GM12878 (cell line): ENCODE measurements at places on chromosomes 16 and 17.

GRCh38 chr16:35664091-35664693 lies 2204.8 kb downstream of the TP53TG3F start:
- H3K27ac ChIP-seq, result no peak overlapping the region
- H3K4me3 ChIP-seq, result no peak overlapping the region
- DNase-seq, result no peak
- no peaks in the 10 kb centered on the region for H3K36me3 ChIP-seq

DNA sequence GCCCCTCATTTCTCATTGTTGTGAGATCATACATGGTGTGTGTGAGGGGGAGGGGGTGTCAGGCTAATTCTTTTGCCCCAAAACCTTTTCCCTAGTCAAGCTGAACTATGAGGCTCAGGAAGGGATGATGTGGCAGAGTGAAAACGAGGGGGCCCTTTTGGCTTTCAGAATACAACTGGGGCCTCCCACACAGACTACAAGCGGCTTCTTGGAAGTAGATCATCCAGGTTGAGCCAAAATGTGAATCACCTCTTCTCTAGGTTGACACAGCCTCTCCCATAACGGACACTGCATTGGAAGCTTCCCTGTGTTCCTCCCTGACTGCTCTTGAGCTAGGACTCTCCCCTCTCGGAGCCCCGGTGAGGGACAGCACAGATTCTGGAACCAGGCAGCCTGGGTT lies 2.3 kb upstream of the ALKBH5 start:
- no peak overlapping the region for H3K27ac ChIP-seq
- H3K27me3 ChIP-seq, result no peaks in the 10 kb centered on the region
- H3K36me3 ChIP-seq, result no peaks in the 10 kb centered on the region
- H3K4me1 ChIP-seq, result peaks cover 11% of the 10 kb centered on the region
- DNase-seq, result no peak

GRCh38 chr16:50957056-50957455 lies 194.0 kb downstream of the SALL1 start:
- no peaks in the 10 kb centered on the region for H3K36me3 ChIP-seq
- H3K27ac ChIP-seq, result no peak overlapping the region
- DNase-seq, result no peak

- DNase-seq, result no peak
- no peaks in the 10 kb centered on the region for H3K4me1 ChIP-seq
- H3K27ac ChIP-seq, result no peak overlapping the region
- H3K27me3 ChIP-seq, result no peaks in the 10 kb centered on the region
- H3K4me3 ChIP-seq, result no peak overlapping the region
These were observed 588.5 kb upstream of the HSBP1 start for GRCh38 chr16:83219285-83219684.

- DNase-seq, result no peak
- H3K4me1 ChIP-seq, result peaks cover 7% of the 10 kb centered on the region
- no peaks in the 10 kb centered on the region for H3K27me3 ChIP-seq
- no peak overlapping the region for H3K4me3 ChIP-seq
- peaks cover 4% of the 10 kb centered on the region; the same call in 1 of the 2 replicates for H3K36me3 ChIP-seq
These were observed 98.9 kb downstream of the SOCS1 start for GRCh38 chr16:11157143-11157542.

DNA sequence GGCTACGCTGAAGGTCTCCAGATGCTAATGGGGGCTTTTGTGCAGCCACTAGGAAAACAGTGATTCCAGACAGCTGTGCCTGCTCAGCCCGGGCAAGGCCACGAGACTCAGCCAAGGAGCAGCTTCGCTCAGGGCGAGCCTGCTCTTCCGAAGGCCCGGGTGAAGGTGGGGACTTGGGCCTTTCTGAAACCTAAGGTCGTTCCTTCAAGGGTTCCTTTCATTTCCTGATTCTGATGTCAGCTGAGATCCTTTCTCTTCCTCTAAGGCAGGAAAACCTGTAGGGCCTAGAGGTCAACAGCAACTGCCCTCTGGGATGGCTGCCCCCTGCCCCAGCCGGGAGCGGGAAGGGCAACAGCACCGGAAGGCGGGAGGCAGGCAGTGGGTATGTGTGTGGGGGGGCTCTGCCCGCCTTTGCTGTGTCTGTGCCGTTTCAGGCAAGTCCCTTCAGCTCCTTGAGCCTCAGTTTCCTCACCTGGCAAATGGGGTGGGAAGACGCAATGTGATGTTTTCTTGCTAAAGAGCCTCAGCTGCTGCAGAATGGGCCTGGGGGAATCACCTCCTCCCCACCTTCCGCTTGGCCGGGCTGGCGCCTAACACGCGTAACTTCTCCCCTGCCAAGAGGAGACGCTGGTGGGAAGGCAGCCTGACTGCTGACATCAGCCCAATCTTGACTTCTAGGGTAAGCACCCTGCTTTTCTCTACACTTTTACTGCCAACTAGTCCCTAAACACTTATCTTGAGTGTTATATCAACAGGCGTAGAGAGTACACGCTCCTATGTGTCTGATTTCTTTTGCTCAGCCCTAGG lies 32.8 kb downstream of the IRF8 start:
- H3K27me3 ChIP-seq, result no peaks in the 10 kb centered on the region
- H3K4me3 ChIP-seq, result no peak overlapping the region
- DNase-seq, result no peak
- H3K4me1 ChIP-seq, result peaks cover 39% of the 10 kb centered on the region

GRCh38 chr17:31532081-31532480 lies 140.6 kb downstream of the RAB11FIP4 start:
- H3K4me1 ChIP-seq, result peaks cover 18% of the 10 kb centered on the region
- H3K4me3 ChIP-seq, result no peak overlapping the region
- no peak for DNase-seq
- no peak overlapping the region for H3K27ac ChIP-seq
- H3K27me3 ChIP-seq, result no peaks in the 10 kb centered on the region

DNA sequence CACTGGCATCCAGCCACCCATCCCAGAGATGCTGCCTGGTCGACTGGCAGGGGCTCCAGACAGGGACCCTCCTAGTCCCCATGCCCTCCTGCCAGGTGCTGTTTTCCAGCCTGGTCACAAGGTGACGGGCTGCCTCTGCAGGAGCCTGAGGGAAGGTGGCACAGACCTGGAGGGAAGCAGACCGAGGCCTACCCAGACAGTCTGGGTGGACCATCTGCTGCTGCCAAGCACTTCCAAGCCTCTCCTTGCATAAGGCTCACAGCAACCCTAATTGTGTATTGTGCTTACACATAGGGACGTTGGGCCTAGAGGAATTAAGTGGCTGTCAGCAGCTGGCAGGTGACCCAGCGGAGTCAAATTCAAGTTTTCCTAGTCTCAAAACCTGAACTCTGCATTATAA lies 90.1 kb upstream of the KCNJ18 start:
- no peaks in the 10 kb centered on the region for H3K27me3 ChIP-seq
- H3K36me3 ChIP-seq, result no peaks in the 10 kb centered on the region
- no peak overlapping the region for H3K27ac ChIP-seq
- no peaks in the 10 kb centered on the region for H3K4me1 ChIP-seq
- no peak overlapping the region for H3K4me3 ChIP-seq
- no peak for DNase-seq

GRCh38 chr17:71987634-71988033 lies 133.2 kb upstream of the SOX9 start:
- H3K4me1 ChIP-seq, result peaks cover 2% of the 10 kb centered on the region; the same call in 1 of the 2 replicates
- no peak overlapping the region for H3K27ac ChIP-seq
- H3K27me3 ChIP-seq, result no peaks in the 10 kb centered on the region
- no peaks in the 10 kb centered on the region for H3K36me3 ChIP-seq
- DNase-seq, result no peak

DNA sequence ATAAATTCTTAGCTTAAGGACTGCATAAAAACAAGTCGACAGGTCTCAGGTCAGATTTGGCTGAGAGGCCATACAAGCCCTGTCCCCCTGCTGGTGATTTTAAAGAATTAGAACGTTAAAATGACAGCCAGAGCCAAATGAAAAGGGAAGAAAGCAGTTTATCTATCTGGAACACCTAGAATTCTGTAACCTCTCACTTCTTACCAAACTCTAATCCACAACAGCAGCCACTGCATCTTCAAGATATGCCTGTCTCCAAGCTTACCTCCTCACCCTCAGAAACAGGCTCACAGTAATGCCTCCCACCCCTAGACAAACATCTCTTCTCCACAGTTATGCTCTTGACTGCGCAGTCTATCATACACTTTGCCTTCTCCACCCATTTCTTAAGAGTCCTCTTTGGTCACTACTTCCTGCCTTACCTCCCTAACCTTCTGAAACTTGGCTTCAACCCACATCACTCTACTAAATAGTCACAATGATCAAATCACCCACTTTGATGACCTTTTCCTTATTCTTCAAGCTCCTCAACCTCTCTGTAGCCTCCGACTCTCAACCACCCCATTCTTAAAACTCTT lies 14.2 kb downstream of the ANKFY1 start:
- peaks cover 5% of the 10 kb centered on the region for H3K4me1 ChIP-seq
- no peak for DNase-seq
- no peaks in the 10 kb centered on the region for H3K27me3 ChIP-seq
- no peak overlapping the region for H3K27ac ChIP-seq
- peaks cover 13% of the 10 kb centered on the region for H3K36me3 ChIP-seq
